ENCODE measurements at places on chromosomes 16 and 17. TPM values are rescaled to one million over a fixed set of nuclear protein-coding genes. Genes with fewer than 3 reads are reported as not detected.

The KRT16 gene
- 1.6 TPM for total RNA-seq

- DNase-seq = no peak
Measured at GRCh38 chr17:79214940-79215604, 140.4 kb downstream of the ENGASE start.

The KRT24 gene
- not detected for total RNA-seq

The EPOP gene
- 19.9 TPM for total RNA-seq

The CDRT15L2 gene
- not detected for total RNA-seq

- no peak for DNase-seq
Measured at GRCh38 chr16:17076092-17076754, 394.5 kb downstream of the XYLT1 start.

GRCh38 chr16:2507052-2507659 lies 6.6 kb upstream of the ATP6V0C start:
- DNase-seq = no peak

- no peak for DNase-seq
Measured at GRCh38 chr16:72938795-72939164, 109.1 kb downstream of the ZFHX3 start.
